ENCODE measurements at places on chromosomes 16 and 17. TPM values are rescaled to one million over a fixed set of nuclear protein-coding genes. Genes with fewer than 3 reads are reported as not detected.

DNA sequence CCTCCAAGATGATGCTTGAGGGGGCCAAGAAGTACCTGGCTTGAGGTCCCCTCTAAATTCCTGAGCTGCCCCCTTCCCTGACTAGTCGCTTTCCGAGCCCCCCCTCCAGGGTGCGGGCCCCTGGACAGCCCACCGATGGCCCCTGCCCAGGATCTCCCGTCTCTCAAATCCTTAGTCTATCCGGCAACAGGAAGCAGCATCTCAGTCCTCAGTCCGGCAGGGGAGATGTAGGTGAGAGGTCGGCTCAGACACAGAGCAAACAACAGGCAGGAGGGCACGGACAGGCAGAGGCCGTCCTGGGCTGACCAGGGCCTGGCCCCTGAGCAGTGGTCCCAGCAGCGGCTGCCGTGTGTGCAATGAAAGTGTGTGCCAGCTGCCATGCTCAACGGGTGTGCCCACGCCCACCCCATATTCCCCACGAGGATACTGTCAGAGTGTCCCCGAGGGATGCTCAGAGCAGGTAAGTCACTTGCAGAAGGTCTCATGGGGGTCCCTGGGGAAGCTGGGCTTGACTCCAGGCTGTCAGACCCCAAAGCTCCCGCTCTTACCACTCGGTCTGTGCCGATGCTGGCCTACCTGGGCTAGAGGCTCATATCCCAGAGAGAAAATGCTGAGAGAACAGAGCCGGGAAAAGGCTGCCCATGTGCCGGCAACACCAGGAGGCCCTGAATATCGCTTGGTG is 7.2 kb downstream of the SLC43A2 start:
- DNase-seq: no peak

- no peak for DNase-seq
Measured at GRCh38 chr17:19709841-19710240, 6.5 kb downstream of the SLC47A2 start.

- no peak for DNase-seq
Measured at GRCh38 chr16:15970202-15970601, 20.8 kb downstream of the ABCC1 start.

DNA sequence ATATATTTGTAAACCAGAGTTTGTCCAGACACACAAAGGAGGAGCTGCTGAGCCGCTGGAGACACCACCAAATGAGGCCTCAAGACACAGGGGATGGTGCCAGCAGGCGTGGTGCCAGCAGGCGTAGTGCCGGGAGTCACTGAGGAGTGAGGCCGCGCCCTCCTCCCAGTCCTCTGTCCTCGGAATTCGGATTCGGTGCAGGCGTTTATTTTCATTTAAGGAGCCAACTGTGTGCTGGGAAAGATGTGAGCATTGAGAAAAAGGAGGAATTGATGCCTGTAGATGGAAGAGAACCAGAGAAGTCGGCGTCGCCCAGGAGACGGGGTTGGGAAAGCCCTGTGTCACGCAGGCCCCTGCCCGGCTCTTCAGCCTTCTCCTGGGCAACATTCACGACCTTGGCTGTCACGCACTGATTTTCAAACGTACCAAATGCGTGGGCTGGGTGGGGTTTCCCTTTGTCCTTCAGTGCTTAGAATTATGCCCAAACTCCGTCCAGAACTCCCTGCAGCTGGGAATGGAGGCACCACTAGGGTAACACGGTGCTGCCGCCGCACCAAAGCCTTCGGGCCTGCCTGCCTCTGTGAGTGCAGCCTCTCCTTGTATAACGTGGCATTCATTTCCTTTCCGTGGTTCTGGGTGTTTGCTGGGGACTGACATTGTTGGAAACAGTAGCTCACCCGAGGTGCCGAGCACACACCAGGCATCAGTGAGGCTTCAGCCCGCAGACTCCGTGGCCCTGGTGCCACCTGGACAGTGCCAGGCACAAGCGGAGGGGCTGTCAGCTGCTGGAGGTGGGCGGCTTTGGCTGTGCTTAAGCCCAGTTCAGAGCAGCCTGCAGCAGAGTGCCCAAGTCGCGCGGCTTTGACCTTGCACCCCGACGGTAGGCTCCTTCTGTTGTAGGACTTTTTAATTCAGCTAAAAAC is 49.0 kb upstream of the CHMP6 start:
- DNase-seq: peak; percentile 42

DNA sequence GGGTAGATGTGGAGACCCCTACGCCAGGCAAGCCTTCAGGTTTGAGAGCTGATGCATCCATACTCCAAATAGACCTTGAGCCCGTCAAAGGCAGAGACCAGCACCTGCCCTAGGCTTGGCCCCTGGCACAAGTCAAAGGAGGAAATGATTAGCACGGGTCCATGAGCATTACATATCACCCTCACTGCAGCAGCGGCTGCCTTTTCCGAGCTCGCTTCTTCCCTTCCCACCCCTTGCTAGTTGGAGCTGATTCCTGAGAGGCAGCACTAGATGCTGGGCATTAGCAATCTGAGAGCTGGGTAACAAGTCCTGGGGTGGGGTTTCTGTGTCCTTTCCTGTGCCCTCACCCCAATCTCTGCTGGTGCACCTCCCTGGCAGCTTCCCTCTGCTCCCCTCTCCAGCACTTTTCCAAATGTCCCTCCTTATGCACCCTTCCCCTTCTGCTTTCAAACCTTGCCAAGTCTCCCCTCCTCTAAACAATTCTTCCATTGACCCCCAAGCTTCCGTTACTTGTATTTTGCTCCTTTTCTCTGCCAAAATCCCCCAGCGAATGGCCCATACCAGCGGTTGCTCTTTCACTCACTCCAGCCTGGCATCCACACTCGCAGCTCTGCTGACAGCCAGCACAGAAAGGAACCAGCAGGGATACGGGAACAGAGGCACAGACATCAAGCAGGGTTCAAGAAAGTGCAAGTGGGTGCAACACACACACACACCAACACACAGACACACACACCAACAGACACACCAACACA is 3.0 kb downstream of the CDRT4 start:
- DNase-seq: no peak

The CIITA gene
- total RNA-seq: 0.12 TPM

GRCh38 chr16:86343796-86344585 is 166.3 kb upstream of the FOXF1 start:
- no peak for DNase-seq

DNA sequence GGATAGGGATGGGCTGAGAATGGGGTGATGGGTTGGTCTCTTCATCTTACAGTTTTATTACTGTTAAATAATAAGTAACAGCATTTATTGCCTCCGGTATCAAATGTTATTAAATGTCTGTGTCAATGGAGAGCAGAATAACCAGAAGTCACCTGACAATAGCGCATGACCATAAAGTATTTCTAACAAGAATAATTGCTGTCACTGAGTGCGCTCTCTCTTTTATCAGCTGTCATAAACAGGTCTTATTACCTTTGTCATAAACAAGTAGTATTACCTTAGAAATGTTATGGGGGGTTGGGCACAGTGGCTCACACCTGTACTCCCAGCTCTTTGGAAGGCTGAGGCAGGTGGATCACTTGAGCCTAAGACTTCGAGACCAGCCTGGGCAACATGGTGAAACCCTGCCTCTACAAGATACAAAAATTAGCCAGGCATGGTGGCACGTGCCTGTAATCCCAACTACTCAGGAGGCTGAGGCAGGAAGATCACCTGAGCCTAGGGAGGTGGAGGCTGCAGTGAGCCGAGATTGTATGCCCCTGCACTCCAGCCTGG is 120.6 kb downstream of the MAP2K6 start:
- DNase-seq: no peak
